ENCODE measurements at places on chromosomes 11 and 22. TPM values are rescaled to one million over a fixed set of nuclear protein-coding genes. Genes with fewer than 3 reads are reported as not detected.

The CD3G gene
- 0.15 TPM for total RNA-seq

DNA sequence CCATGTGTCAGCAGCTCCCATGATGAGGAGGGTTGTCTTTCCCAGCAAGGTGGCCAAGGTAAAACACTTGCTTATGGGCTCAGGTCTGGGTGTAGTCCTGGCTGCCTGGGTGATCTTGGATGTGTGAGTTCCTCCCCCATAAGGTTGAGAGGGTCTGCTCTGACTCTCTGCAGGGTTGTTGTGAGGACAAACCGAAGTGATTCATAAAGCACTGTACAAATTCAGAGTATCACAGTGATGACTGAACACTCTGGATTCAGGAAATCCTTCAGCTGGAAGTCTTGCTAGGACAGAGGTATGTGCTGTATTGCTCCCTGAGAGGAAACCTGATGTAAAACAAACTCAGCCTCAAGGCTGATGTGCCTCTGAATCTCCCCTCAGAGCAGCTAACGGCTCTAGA, 220.9 kb upstream of the PITPNB start:
- DNase-seq, result no peak

GRCh38 chr22:22810018-22810427, 77.6 kb upstream of the IGLL5 start:
- DNase-seq, result no peak

DNA sequence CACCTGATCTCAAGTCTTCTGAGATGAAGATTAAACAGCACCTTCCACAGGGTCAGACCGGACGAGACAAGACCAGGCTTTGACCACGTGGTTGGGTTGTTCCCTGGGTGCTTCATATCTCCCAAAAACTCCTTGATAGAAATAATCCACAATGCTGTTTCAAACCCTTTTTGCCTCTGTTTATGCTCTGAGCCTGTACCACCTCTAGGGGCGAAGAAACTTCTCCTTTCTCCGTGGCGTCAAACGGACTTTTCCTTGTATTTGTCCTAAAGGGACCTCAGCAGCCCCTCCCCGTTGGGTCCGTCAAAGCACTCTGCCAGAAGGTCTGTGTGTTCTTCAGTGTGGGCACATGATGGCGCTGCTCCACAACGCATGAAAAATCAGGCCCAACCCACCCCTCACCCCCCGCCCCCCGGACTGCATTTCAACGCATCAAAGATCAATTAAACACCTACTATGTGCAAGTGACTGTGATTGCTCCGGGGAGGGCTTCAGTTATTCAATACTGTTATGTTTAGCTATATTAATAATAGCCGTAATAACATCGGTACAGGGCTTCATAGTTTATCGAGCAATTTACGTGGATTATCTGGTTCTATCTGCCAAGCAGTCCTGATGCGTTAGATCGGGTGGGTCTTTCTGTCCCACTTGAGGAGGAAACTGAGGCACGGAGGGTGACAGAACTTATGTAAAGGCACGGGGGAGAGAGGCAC, 17.3 kb upstream of the EIF3D start:
- DNase-seq, result no peak

DNA sequence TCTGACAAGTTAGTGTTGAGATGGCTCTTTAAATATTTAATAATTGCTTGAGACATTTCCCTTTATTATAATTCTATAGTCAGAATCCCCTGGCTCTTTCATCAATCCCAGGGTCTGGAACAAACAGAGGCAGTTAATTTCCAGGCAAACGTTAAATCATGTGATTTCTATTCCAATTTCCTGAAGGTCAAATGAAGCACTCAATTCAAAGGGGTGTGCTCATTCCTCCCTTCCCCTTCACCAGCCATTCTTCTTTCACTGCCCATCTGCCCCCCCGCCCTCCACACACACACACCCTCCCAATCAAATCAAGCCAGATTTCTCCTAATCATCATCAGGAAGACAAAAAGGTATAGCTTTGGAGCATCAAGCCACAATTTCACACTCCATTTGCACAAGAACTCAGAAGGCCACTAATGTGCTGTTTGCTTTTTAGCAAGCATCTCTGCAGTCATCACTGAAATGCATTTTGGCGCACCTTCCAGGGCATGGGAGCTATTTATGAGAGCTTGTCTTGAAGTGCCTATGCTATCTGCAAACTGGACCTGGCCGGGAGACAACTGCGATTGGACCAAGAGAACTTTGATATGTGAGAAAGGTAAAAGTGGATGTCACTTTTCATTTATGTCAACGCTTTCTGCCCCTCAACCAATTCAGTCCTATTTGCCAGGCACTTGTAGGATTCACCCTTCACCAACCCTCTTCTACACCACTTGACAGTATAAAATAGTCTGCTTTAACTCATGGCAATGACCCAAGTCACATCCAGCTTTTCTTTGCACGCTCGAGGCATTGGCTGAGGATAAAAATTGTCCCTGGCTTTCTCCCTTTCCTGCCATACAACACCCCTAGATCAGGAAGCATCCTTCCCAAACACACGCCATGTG, 315.1 kb upstream of the API5 start:
- DNase-seq, result no peak

GRCh38 chr22:19525116-19525660, 978 bp upstream of the CLDN5 start:
- no peak for DNase-seq
